ENCODE measurements at places on chromosomes 6 and 20.

DNA sequence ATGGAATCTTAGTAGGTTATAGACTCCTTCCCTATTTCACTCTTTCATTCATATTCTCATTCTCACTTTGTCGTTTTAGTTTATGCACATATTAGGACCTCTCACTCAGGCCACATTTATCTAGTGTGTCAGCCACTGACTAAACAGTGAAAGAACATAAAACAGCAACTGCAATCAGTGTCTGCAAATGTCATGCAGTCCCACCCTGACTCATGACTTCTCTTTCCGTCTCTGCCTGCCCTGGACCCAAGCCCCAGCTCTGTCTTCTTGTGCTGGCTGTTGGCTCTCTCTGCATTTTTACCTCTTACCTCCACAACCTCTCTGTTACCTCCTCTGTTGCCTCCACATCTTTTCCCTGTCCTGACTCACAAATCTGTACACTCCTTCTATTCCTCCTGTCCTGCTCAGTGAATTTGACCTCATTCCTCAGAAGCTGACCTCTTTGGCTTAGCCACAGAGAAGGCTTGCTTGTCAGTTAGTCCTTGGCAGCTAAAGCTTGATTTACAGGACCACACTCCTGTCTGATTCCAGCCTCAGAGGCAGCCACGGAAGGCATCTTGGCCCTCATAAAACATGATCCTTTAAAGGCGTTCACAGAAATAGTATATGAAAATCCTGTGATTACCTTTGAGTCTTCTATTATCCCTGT, 247.6 kb downstream of the PKHD1 start:
- DNase-seq: no peak

GRCh38 chr6:45478240-45478639, 100.5 kb upstream of the SUPT3H start:
- no peak for DNase-seq

DNA sequence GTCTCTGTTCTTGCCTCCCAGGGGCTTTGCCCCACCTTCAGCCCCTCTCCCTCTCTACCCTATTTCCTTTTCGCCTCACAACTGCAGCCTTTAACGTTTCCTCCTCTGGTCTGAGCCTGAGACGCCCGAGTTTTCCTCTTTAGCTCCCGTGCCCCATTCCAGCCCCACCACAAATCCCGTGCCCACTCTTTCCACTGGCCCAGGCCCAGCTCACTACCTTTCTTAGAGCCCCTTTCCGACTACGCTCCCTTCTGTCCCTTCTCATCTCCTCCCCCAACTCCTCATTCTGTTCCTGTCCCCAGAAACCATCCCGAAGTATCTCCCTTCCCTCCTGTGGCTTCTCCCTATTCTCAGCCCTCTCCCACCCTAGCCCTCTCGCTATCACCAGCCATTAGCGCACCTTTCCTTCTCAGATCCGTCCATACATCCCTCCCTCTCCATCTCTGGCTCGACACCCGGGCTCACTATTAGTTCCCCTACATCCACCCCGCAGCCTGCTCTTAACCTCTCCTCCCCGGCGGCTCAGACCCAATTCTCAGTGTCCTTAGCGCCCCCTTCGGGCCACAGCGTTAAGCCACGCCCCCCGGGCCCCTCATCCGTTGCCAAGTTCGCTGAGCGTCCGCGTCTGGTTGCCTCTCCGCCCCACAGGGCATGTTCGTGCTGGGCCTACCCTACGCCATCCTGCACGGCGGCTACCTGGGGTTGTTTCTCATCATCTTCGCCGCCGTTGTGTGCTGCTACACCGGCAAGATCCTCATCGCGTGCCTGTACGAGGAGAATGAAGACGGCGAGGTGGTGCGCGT, 2.7 kb downstream of the SLC32A1 start:
- no peak for DNase-seq

DNA sequence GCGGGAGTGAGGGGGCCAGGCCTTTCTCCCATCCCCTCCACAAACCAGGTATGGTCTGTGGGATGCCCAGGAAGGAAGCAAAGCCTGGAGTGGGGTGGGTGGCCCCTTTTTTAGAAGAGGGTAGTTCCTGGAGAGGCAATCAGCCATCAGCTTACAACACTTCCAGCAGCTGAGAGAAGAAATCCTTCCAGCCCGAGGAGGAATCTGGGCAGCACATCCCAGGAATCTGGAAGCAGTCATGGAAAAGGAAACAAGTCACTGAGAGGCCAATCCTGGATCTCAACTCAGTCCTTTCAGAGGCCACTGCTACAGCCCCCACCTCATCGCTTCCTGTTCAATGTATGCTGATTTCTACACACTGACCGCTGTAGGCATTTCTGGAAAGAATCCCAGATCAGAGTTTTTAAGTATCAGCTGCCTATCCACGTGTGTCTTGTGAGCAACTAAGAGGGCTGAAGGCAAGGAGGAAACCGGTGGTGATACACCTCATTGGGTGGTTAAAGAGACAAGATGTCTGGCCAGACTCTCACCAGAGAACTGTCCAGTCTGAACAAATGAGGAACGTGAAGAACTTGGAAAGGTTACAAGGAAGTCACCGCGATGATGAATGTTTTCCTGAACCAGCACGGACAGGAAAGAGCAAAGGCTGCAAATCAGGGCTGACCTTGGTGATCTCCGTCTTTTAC, 92.9 kb upstream of the SHLD1 start:
- DNase-seq: peak; percentile 93

- no peak for DNase-seq
Observed at GRCh38 chr20:8642247-8642646, 426.6 kb upstream of the PLCB4 start.

DNA sequence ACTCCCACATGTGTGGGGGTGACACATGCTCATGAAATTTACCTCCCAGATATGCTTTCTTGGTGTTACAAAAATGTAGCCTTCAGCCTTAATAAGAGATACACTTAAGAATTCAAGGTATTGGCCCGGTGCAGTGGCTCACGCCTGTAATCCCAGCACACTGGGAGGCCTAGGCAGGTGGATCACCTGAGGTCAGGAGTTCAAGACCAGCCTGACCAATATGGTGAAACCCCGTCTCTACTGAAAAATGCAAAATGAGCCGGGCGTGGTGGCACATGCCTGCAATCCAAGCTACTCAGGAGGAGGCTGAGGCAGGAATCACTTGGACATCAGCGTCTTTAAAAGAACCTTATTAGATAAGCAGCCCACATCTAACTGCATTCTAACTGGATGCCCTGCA, 614.3 kb upstream of the CDH4 start:
- DNase-seq: no peak

- DNase-seq: no peak
Observed at GRCh38 chr6:129567374-129567773, 142.6 kb downstream of the ARHGAP18 start.

GRCh38 chr6:169344750-169345065, 91.1 kb upstream of the THBS2 start:
- DNase-seq: no peak

DNA sequence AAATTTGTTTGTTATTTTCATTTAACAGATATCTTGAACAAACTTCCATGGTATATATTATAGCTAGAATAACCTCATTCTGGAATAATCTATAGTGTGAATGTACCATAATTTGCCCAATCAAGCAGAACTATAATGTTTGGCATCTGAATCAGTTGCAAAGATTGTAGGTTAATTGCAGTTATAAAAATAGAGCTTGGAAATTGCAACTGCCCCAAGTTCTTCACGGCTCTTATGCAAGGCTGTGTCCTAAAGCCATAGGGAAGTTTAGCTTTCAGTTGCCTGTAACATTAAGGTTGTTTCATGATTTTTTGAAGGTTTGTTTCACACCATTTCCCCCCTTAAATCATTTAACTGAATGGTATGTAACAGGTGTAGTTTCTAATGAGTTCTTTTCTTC, 19.4 kb downstream of the NQO2 start:
- DNase-seq: no peak

- DNase-seq: no peak
Observed at GRCh38 chr20:35497320-35497719, 32.1 kb downstream of the C20orf173 start.

DNA sequence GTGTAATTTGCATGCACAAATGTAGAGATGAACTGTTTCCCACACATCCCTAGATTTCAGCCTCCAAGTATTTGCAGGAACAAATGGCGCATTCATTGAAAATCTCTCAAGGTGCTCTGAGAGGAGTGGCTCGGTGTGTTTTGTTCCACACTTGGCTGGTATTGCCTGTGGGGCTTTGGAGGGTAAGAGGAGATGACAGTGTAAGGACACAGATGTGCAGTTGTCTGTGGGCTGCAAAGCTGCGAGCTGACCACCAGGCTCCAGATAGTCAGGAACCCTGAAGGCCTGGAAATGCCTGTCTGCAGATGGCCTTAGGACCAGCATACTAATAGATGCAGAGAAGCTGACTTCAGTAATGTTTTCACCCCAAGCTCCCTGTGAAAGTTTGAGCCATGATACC, 57.7 kb upstream of the PBOV1 start:
- no peak for DNase-seq

GRCh38 chr6:43183441-43183840, 1.4 kb downstream of the CUL9 start:
- no peak for DNase-seq

DNA sequence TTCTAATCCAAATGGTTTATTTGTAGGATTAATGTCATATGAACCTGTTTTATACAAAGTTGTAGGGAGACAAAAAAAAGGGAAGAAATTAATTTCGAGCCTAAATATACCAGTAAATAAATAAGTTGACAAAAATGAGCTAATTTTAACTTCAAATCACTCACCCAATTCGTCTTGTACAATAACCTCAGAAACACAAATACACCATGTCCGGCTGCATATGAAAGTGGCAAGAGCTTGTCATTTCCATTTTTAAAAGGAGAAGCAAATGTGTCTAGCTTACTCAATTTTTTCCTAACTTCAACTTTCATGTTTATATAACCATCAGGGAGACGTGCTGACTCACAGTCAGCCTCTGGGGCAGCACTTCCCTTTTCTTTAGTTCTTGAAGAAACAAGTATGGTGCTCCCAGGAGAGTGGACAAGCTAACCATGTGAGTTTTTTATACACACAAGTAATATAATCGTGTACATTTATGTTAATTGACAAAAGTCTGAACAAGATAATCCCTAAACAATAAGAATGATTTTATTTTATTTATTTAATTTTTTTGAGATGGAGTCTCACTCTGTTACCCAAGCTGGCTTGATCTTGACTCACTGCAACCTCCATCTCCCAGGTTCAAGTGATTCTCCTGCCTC, 55.5 kb upstream of the SGK1 start:
- peak; percentile 59 for DNase-seq

DNA sequence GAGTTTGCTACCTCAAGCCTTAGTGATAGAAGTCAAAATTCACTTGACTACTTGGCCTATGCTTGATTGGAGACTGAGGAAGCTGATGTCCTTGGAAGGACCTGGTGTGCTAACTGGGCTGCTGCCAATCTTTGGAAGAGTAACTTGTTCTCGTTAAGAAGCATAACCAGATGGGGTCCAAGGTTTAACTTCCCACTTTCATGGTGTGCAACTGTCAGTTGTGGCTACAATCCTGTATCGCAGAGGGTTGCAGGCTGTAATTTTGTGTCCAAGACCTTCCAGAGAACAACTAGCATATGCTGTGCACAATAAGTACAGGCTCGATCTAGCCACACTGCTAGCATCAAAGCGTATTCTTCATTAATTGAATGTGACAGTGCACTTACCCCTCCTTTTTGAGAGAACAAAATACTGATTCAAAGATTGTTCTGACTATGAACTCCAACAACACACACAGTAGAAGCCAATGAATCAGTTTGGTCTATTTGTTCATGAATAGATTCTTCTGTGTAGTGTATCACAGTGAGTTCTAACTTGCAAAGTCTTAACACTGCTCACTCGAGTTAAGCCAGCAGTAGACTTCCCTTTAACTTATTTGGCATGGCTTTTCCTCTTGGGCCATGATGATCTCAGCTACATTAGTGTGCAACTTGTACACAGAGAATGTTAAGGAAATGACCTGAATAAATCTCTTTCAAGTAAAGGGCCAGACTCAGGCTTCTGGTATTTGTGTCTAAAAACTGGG, 15.8 kb upstream of the PLCB1 start:
- no peak for DNase-seq

DNA sequence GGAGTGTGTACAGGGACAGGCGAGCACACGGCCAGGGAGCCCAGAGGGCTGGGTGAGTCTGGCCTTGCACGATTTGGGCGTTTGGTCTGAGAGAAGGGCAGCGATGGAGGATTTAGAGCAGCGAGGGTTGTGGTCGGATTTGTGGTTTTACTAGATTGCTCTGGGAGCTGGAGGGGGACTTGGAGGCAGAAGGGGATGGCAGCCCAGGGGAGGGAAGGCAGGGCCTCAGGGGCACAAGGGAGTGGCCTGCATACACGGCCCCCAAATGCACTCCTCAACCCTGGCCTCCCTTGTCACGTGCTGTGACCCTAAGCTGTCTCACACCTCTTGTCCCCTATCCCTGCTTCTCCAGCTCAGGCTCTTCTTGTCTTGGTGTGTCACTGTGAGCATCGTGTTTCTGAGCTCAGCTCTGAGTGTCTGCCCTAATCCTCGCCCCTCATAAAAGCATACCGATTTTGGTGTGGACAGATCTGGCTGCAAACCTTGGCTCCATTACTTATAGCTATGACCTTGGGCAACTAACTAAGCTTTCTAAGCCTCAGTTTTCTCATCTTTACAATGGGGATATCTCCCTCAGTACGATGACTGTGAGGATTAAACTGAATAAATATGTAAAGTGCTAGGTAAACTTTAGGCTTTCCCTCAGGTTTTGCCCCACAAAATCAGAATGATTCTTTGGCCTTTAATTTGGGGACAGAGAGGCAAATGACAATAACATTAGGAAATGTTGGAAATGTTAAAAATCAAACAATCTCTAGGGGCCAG, 120.1 kb upstream of the ARMC2 start:
- no peak for DNase-seq

DNA sequence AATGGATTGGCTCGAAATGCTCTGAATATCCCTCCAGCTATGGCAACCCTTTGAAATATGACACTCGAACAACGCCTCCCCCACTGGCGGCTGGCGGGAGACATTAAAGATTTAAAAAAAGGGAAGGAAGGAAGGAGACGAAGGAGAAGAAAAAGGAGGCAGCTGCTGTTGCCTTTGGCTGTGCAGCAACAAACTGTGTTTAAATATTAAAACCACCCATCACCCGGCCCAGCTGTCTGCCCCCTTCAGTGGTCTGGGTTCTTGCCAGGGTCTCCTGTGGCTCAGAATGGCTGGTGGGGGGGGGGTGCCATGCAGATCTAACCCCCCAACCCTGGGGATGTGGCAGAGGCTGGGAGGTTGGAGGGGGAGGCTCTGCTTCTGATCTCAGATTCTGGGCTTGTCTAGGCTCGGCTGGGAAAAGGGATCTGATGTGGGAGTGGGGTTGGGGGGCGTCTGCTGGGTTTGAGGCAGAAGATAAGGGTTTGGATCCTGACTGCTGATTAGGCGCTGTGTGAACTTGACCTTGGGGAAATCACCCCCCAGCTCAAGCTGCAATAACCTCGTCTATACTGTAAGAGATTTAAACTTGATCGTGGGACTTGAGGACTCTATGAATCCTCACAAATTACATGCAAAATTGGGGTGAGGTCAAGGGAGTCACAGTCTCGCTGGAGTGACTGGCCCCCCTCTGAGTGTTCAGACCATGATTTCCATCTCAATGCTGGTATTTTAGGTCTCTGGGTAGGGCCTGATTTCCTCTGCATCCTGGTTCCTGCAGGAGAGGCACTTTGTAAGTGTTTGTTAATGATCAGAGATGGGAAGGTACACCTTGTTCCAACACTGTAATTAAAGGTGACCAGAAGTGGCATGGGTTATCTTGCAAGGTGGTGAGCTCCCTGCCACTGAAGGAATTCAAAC, 40.3 kb upstream of the BLCAP start:
- no peak for DNase-seq

Measured in H4 (cell line).